IMR-90 (cell line): ENCODE measurements at places on chromosomes 7 and 10.

- no peak for DNase-seq
Observed at GRCh38 chr7:23358152-23358674, 59.1 kb downstream of the MALSU1 start.

DNA sequence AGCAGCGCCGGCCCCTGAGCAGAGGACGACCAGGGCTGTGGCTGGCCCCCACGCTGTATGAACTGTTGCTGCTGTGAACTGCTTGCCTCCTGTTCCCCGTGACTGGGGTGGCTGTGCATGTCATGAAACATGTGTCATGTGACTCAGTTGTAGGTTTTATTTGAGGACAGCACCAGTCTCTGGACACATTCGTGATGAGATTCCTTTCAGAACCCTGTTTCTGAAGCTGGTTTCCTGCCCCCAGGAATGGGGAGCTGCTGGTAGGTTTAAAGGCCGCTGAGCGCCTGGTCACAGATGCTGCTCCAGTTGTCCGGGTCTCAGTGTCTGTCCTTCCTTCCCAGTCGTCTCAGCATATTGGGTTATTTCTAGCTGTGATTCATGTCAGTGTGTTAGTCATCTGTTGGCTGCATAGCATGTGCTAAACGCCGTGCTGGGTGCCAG is 79.1 kb upstream of the PPIF start:
- DNase-seq = peak; percentile 70

GRCh38 chr10:102691285-102692066 is 22.7 kb downstream of the ARL3 start:
- peak; percentile 49 for DNase-seq

DNA sequence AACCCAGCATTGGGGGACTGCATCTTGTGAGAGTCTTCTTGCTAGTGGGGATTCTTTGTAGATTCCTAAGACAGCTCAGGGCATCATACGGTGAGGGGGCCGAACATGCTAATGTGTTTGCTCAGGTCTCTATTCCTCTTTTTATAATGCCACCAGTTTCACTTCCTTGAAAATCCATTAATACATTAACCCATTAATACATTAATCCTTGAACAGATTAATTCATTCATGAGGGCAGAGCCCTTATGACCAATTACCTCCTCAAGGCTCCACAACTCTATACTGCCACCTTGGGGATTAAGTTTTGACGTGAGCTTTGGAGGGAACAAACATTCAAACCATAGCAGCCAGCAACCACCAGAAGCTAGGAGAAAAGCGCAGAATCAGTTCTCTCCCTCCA is 67.2 kb upstream of the POT1 start:
- DNase-seq = no peak

DNA sequence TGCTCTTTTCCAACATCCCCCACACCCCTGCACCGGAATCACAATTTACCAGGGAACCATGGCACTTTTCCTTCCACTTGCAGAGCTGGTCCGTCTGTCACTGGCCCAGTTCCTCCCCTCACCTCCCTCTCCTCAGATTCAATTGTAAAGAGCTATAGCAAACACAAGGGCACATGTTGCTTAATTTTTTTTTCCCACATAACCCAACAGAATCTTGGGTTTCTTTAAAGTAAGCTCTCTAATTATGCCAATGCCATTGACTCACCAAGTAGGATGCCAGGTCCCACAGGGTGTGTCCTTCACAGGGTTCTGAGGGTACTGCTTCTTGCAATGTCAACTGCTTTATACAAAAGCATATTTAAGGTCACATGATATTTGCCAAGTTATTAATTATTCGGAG is 262.2 kb downstream of the AUTS2 start:
- no peak for DNase-seq

DNA sequence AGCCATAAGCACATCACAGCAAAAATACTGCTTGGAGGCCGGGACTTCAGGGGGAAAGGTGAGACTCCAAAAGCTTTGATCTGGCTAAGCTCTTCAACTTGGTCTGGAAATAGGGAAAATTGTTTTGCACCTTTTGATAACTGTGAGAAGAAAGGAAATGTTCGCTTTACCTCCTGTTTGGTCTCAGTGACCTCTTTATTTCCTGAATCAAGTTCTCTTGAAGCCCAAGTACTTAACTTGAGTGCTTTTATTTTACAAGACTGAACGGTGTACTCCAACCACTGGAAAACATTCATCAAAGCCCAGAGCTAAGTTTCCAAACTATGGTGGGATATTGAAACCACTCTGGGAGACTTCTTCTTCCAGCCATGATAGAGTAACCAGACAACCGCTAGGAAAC is 5.3 kb downstream of the C10orf90 start:
- DNase-seq = no peak

GRCh38 chr10:32995751-32996150 is 37.7 kb upstream of the ITGB1 start:
- peak; percentile 44 for DNase-seq

GRCh38 chr7:44386139-44386913 is 60.9 kb upstream of the CAMK2B start:
- DNase-seq = peak; percentile 24

DNA sequence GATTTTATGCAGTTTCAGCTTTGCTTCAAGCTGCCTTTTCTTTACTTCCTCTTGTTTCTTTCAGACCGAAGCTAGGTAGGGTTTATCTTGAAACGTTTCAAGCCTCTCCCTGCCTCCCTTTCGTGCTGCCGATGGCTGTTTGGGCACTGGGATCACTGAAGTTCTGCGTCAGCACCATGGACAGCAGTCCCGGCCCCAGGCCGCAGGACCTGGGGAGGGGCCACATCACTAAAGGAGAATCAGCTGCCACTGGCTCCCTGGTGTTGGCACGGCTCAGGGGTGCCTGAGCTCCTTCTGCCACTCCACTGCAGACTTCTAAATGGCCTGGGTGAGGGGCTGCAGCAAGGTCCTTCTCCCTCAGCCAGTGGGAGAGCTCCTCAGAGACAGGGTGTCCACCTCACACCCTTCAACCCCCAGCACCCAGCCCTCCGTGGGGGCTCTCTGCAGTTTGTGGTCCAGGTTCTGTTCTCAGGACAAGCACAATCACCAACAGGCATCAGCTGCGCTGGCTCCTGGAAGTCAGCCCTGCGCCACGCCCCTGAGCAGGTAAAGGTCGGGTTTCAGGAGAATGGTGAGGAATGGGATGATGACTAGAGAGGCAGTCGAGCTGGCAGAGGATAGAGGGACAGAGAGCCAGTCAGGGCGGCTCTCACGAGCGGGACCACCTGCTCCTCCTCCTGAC is 387.2 kb downstream of the TCERG1L start:
- DNase-seq = no peak

- no peak for DNase-seq
Observed at GRCh38 chr7:29881724-29882123, 75.4 kb downstream of the WIPF3 start.

GRCh38 chr7:70684173-70684572 is 447.8 kb upstream of the GALNT17 start:
- DNase-seq = no peak

DNA sequence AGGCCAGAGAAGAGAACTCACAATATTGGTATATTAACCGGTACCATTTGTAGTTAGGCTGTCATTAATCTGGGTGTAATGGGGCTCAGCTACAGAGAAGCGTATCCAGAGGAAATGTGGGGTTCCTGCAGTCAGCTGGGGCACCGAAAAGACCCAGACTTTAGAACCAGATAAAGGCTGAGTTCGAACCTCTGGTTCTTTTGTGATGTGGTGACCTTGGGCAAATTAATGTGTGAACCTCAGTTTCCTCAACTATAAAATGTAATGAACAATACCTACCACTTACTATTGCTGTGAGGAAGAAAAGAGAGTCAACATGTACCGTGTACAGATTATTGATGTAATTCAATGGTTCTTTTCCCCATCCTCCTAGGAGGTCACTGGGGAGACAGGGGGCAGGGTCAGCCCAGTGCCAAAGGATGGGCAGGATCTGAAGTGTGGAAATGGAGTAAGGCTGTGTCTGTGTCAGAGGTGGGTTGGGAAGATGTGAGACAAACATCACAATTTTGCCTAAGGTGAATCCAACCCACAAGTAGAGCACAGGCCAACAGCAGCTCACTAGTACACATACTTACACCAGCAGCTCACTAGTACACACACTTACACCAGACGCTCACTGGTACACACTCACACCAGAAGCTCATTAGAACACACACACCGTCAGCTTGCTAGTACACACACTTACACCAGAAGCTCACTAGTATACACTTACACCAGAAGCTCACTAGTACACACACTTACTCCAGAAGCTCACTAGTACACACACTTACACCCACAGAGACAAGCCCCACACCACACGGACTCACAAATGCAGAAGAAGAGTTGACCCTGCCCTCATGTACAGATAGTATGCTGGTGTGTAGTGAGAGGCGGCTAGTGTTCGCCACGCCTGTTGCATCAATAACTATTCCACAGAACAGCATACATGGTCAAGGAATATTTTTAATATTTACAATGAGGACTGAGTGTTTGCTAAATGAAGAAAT is 28.0 kb downstream of the PRSS2 start:
- no peak for DNase-seq
